H4 (cell line): ENCODE measurements at places on chromosomes 2 and 18. TPM values are rescaled to one million over a fixed set of nuclear protein-coding genes. Genes with fewer than 3 reads are reported as not detected.

The CD8B2 gene
- not detected in 2 replicates for total RNA-seq

The ASXL3 gene
- total RNA-seq, result 0.41 and 1.3 TPM in 2 replicates

The LIPG gene
- total RNA-seq, result 0.17 and 0.49 TPM in 2 replicates

The DLX1 gene
- total RNA-seq, result 5.8 and 8.4 TPM in 2 replicates

The CHRNG gene
- total RNA-seq, result not detected in 2 replicates

The MATN3 gene
- total RNA-seq, result 0.14 and 0.46 TPM in 2 replicates

The SLC19A3 gene
- 0.27 and 0.51 TPM in 2 replicates for total RNA-seq

The LRRTM1 gene
- total RNA-seq, result not detected in 2 replicates
